ENCODE measurements at places on chromosomes 4 and X.

GRCh38 chr4:155952501-155952901 is 1.2 kb downstream of the CTSO start:
- no peak for DNase-seq

DNA sequence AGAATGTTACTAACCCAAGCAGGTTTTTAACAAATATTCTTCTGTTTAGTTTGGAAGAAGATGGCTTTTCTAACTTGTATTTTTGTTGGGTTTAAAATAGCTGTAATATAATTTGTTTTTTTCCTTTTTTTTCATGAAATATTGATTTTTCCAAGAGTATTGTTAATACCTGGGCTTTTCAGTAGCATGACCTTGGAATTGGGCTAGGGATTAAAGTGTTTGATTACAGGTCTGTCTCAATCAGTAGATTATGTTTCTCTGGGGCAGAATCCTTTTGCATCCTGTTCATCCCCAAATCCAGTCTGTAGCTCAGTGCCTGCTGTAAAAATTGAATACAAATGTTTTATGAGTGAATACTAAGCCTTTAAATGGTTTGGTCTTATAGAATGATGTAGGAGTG is 479.8 kb downstream of the RAPGEF2 start:
- DNase-seq, result no peak

- no peak for DNase-seq
Observed at GRCh38 chr4:44494810-44495701, 46.4 kb upstream of the KCTD8 start.

DNA sequence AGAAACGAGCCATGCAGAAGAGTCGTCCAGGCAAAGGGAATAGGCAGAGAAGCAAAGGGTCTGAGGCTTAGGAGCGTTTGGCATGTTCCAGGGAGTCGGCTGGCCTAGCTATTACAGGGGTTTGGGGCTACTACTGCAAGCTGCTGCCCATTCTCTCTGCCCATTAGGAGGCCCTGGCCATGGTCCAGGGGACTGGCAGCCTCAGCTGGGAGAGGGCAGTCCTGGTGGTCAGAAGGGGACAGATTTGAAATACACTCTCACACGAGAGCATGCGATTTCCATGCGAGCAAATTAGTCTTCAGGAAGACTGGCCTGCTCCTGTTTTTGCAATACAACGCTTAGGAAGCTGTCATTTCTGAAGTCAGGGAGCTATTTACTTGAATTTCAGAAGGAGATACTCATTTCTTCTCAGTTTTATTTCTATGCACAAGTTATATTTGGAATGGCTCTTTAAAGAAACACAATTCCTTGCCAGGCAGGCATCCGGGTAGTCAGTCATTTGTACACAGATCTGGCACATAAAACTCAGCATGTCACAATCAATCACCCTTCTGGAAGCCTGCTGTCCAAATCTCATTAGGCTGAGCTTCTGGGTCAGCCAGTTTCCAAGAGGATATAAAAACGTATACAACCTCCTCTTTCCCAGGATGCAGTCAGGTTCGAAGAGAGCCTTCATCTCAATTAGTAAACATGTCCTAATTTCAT is 27.0 kb downstream of the PROM1 start:
- DNase-seq, result no peak

DNA sequence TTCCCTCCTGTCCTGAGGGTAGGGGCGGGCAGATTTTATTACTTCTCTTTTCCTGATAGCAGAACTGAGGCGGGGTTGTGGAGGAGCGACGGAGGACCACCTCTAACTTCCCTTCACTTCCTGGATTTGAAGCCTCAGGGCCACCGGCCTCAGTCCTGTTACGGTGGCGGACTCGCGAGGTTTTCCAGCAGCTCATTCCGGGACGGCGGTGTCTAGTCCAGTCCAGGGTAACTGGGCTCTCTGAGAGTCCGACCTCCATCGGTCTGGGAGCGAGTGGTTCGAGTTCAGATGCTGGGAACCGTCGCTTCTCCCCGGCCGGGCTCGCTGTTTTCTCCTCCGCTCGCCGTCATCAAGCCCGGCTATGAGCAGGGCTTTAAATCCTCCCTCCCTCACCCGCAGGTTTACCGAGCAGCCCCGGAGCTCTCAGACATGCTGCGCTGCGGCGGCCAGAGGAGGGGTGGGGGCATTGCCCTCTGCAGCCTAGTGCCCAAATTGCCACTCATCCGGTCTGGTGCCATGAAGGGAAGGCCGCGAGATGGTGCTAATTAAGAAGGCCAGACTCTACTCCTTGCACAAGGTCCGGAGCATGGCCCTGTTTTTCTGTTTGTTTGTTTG is 23.3 kb downstream of the HAND2 start:
- no peak for DNase-seq

GRCh38 chrX:56564921-56565840 is 1.8 kb downstream of the UBQLN2 start:
- no peak for DNase-seq

DNA sequence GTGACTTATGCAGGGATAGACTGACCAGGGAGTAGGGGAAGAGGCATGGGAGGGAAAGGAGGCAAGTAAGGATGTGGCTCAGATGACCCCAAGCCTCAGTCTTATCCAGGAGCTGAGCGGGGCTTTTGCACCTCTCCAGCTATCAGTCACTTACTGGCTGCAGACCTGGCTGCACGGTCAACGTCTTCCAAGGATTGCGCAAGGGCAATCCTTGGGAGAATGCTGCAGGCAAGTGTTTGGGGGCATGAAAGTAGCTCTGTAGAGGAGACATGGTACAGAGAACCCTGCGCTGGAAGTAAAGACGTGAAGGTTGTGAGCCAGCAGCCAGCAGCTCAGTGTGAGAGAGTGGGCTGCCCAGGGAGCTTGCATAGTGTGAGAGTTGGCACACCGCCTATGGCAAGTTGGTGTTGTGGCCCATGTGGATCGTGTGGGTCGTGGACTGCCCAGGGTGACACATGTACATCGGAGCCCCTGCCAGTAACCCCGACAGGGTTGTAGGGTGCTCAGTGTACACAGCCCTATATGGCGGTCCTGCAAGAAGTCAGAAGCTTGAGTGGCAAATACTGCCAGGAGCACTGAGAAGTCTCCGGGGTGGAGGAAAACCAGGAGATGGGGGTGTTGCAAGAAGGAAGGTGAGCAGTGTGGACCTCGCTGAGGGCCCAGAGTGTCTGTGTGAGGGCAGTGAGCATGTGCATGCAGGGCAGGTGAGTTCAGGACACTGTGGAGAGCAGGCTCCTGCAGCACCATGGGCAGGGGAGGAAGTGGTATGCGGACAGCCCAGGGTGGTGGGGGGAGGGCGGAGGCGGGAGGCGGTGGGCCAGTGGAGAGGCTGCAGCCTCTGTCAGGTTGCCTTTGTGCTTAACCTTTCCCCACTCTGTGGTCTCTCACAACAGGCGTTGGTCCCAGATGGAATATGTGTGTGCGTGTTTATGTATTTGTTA is 50.9 kb downstream of the KIT start:
- peak; percentile 1 for DNase-seq

DNA sequence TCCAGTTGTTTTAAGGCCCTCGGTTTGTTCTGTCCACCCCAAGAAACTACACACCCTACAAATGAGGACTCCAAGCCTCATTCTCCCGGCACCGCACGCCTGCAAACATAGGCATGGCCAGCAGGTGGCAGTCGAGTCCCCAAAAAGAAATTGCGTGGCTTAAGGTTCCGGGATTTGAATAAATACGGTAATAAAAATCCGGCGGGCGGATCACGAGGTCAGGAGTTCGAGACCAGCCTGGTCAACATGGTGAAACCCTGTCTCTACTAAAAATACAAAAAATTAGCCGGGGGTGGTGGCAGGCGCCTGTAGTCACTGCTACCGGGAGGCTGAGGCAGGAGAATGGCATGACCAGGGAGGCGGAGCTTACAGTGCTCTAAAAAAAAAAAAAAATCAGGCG is 21.8 kb upstream of the CSF2RA start:
- DNase-seq, result peak; percentile 64

- DNase-seq, result no peak
Observed at GRCh38 chrX:148133105-148133725, 152.1 kb downstream of the FMR1NB start.

DNA sequence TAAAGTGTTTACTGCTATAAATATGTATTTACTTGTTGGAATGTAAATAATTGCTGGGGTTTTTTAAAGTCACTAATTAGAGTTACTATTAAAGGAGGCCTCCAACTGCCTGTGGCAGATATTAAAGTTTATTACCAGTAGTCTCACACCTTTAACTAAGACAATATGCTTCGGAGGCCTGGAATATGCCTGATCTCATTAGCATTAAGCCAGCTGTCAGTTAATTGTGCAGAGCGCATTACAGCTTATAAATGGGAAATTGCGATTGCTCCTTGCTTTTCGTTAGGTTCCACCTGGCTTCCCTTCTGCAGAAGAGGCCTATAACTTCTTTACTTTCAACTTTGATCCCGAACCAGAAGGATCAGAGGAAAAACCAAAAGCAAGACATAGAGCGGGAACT is 41.3 kb downstream of the CC2D2A start:
- DNase-seq, result no peak

DNA sequence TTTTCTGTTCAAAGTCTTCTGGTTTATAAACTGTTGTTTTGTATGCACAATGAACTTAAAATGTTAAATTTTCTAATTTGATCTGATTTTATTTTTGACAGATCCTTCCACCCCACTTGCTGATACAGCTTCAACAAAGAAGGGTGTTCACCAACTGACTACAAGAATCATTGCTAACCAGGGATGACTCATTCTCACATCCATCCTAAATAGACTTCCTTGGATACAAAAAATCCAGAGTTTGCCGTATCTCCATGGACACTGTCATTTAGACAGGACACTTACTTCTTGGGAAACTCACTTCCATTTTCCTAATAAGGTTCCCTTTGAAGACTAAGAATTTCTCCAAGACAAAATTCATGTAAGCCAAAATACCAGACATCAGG is 111.6 kb upstream of the NWD2 start:
- no peak for DNase-seq

DNA sequence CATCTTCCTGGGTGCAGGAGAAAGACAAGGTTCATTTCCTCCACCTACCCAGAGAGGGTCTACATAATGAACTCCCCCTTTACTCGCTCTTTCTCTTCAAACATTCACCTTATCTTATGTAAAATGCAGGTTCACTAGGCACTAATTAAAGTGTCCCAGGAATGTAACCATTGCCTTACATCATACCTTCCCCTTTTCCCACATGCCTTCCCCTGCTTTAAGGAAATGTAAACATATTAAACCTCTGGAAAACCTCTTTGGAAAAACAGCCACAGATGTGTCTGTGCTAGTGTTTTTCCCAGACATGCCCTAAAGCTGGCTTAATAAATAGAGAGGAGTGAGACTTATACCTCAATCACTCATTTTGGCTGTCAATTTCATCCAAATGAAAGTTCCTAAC is 15.8 kb downstream of the TBC1D9 start:
- no peak for DNase-seq

DNA sequence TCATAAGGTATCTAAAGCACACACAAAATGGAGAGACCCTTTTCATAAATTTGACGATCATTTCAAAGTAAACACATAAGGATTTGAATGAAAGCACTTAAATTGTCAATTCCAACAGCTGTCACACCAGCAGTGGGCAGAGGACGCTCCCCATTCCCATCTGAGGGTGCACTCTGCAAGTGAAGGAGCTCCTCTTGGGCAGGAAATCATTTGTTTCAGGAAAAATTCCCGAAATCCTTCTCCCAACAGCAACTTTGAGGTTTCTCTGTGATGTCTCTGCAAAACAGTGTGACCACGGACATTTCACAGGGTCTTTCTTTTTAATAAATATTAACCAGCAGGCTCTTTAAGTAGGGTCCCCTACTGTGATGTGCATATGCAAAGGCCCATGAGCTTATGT is 111.0 kb downstream of the EPHA5 start:
- no peak for DNase-seq

DNA sequence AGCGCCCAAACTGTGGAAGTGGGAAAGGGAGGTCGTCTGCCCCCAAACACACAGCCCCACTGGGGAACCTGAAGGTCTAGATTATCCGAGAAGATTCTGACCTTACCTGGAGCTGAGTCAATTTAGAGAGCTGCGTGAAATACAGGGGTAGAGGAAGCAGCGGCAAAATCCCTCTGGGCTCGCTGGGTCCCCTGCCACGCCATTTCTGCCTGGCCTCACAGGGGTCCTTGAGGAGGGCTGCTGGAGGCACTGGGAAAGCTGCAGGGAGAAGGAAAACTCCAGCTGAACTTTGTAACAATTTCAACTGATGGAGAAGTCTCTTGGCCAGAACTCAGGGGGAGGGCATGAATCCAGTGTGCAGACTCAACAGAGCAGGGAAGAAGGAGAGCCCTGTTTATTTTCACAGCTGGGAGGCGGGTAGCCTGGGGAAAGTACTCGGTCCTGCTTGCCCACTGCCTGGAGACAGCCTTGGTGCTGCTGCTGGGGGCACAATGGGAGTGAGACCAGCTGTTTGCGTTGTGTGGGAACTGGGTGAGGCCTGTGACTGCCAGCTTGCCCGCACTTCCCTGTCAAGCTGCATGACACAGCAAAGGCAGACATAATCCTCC is 93.2 kb upstream of the MAPK10 start:
- no peak for DNase-seq

- no peak for DNase-seq
Observed at GRCh38 chrX:35842674-35843073, 44.5 kb downstream of the MAGEB16 start.

DNA sequence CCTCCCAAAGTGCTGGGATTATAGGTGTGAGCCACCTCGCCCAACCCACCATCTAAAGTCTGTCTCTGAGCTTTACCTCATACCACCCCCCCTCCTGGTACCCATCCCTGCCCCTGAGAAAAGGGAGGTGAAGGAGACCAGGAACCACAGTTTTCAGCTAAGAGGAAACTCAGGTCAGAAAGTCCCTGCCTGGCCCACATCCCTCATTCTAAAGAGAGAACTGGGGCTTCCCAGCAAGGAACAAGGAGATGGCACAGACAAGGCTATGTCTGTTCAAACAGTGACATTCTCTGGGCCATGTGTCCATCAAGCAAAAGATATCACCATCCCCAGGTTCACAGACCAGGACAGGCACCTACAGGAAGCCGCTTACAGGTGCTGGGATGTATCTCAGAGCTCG is 15.8 kb upstream of the CSF2RA start:
- DNase-seq, result no peak

GRCh38 chr4:113065629-113066028 is 16.2 kb downstream of the ANK2 start:
- no peak for DNase-seq

GRCh38 chr4:5710961-5711478 is at the start of gene EVC:
EVC (plus strand) TSS chr4:5711201; CDS start chr4:5711381, 180 bp downstream.
- DNase-seq, result no peak

DNA sequence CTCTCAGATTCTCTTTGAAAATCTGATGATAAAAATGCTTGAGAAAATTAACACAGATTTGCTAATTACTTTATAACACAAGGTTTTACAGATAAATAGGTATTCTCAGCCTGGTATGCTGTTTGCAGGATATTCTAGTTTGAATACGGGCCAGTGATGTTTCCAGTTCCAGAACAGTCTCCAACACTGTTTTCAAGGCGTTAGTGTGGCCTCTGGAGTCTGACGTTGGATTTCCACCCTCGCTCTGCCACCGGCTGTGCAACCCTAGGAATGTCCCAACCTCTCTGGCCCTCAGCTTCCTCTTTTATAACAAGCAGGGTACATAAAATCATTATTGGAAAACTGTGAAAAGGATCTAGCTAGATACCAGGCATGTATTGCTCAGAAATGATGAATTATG is 23.8 kb upstream of the CYP4V2 start:
- DNase-seq, result no peak

All from stimulated activated CD8-positive, alpha-beta memory T cell treated with anti-CD3 and anti-CD28 coated beads, Interleukin-7, amount 100 ng/mL, for 4 hours (primary cell).